Fibroblast of skin of right biceps (primary cell): ENCODE measurements at places on chromosomes 11 and 22.

GRCh38 chr22:38953577-38954413 lies 3.6 kb upstream of the APOBEC3A start:
- no peak for DNase-seq

DNA sequence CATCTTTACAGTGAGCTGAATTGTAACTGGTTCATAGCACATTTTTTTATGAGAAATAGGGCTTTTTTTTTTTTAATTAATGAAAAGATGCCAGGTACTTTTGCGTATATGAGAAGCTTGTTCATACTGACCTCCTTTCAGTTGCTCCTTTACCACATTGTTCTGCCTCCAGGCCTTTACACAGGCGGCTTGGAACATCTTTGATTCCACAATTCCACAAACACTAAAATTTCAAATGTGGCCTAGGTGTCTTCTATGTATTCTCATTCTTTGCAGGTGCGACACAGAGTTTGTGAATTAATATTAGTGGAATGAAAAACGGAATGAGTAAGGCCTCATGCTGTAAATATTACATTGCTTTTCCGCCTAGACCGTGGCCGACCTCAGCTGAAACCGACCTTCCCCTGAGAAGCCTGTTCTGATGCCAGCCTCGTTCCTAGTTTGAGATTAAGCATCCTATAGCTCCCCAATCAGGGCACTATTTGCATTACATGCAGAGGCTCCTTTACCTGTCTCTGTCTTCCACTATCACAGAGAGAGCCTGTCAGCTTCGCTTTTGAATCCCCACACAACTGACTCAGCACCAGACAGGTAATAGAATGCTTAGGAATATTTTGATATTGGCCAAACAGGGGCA lies 125.8 kb downstream of the LDLRAD3 start:
- no peak for DNase-seq

GRCh38 chr22:43168471-43169309 lies 17.3 kb downstream of the TSPO start:
- DNase-seq = peak; percentile 34

DNA sequence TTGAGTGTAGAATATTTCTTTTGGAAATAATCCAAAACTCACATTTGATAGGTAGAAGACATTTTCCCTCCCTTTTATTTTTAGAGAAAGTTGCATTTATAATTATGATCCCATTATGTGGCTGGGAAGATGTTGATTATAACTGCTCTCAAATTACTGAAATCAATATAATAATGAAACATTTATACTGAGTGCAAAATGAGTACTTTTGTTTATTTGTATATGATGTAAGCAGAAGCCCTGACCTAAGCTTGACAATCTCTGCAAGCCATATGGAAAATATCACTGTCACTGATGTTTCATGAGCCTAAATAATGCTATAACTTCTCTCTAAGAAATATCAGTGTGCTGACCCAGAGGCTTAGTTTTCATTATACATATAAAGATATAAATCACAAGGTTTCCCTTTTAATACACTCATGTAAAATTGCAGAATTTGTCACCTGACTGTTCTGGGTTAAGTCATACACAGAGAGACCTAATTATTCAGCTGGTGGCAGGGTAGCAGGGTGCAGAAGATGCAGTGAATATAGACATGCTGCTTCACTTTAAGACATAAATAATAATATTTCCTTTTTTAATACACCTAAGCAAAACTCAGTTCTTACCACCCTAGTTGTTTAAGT lies 99.2 kb downstream of the BBOX1 start:
- DNase-seq = no peak

- DNase-seq = peak; percentile 60
These were observed at the start of gene SLC1A2 for GRCh38 chr11:35419184-35419829. Gene SLC1A2 (minus strand): TSS chr11:35419558. CDS start chr11:35418966, 592 bp downstream.

DNA sequence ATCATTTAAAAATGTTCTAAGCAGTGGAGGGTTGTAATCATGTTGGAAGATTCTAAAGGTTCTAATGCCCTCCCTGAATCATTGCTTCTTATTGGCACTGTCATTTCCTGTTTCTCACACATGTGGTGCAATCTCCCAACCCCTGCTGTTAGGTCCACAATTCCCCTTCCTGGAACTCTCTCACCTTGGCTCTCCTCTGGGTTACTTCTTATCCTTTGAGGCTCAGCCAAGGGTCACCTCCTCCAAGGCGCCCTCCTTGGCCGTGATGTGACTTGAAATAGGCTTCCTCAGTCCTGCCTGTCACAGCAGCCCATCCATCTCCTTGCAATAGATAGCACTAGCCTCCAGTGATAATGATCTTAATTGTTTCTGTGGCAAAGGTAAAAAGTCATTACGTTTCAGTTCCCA lies 149.8 kb downstream of the TTC17 start:
- peak; percentile 72 for DNase-seq

DNA sequence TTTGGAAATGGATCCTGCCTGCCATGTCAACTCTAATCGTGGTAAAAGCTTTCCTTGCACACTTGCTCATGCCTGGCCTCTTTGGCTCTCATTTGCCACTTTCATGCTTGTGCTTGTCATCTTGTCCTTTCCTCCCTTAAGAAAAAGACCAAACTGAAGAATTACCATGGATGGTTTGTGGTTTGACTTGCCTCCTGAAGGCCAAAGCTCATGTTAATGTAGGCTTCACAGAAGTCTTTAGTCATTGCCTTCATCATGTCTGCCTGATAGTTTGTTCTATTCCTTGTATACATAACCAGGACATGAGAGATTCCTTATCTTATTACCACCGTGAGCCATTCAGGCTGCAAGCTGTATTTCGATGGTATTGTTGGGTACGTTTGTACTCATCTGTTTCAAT lies 17.3 kb downstream of the TEAD1 start:
- peak; percentile 57 for DNase-seq

DNA sequence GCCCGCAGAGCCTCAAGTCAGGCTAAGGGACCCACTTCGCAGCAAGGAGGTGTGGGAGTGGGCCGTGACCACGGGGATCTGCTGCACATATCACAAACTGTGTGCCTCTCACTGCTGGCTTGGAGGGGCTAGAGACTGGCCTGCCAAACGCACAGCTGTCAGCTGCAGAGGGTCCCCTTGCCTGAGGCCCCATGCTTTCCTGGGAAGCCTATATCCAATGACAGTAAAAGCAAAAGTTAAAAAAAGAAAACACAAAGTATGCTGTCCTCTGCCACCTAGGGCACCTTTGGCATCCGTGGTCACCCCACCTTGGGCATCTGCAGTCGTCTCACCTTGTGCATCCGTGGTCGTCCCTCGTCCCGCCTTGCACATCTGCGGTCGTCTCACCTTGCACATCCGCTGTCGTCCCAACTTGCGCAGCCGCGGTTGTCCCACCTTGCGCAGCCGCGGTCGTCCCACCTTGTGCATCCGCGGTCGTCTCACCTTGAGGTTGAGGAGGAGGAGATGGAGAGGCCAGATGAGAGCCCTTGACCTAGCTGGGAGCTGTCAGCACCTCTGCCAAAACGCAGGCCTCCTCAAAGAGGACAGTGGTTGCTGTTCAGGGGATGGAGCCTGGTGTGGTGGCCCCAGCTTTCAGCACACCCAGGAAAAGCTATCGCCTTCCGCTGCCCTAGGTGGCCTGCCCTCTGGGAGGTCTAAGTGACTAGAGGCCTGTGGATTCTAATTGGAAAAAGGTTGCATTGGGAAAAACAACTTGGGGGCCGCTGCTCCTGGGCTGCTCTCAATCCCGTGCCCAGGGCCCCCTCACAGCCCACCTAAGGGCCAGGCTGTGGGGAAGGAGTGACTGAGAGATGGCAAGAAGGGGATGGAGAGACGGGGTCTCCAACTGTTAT lies 90.5 kb downstream of the MYEOV start:
- DNase-seq = no peak

DNA sequence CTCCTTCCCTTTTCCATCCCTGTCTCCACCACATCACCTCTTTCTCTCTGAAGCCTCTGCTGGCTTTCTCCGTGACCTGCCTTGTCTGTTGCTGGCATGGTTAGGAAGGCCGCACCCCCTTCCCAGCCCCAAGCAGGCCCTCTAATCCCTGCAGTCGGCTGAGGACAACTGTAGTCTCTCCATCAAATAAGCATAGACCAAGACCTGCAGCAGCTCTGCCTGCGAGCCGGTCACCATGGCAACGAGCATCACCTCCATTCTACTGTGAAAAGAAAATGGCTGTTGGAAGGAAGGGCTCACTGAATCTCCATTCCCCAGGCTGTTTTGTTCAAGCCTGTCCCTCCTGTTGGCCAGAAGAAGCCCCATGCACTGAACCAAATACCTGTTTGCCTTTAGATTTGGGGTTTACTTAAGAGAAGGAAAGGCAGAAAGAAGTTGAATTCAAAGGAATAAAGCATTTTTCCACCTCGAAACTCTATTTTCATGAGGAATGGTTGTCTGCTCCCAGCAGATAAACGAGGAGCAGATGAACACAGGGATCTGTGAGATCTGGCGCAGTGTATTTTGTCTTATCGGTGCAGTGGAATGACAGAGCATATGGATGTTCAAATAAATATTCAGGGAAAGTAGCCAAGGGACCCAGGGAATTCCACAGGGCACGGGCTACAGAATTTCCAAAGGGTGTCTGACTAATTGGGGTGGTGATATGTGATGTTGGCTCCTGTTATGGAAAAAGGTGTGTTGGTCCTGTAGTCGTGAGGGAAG lies 113.1 kb upstream of the TTC12 start:
- DNase-seq = no peak

- no peak for DNase-seq
These were observed 134.0 kb upstream of the SYN3 start for GRCh38 chr22:33192156-33192555.

- no peak for DNase-seq
These were observed 17.0 kb upstream of the SORL1 start for GRCh38 chr11:121435132-121435531.

- DNase-seq = peak; percentile 36
These were observed 300.5 kb downstream of the MIAT start for GRCh38 chr22:26957897-26958296.

DNA sequence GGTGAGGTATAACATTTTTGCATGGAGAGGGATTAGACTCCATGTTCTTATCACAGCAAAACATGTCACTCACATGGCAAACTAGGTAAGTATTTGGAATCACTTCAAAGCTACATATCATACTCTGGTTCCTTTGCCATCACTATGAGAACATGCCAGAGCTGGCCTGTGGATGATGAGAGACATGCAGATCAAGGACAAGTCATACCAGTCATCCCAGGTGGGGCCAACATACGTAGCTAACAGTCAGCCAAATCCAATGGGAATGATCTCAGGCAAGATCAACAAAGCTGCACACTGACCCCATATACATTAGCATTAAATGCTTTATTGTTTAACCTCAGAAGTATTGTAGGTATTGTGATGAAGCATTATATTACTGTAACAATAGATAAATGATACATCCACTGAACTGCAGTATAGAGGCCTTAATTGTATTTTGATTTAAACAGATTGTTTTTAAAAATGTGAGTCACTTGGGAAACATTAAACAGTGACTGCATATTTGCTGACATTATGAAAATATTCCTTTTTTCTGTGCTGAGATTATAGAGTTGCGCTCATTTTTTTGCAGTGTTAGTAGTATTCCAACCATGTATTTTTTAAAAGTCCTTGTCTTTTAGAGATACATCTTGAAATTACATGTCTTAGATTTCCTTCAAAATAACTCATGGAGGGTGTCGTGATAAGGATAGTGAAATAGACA lies 37.3 kb upstream of the ARL14EP start:
- no peak for DNase-seq

- no peak for DNase-seq
These were observed 73.7 kb upstream of the TSPAN18 start for GRCh38 chr11:44652901-44653644.

GRCh38 chr11:78069465-78069864 lies 5.8 kb downstream of the THRSP start:
- DNase-seq = no peak

DNA sequence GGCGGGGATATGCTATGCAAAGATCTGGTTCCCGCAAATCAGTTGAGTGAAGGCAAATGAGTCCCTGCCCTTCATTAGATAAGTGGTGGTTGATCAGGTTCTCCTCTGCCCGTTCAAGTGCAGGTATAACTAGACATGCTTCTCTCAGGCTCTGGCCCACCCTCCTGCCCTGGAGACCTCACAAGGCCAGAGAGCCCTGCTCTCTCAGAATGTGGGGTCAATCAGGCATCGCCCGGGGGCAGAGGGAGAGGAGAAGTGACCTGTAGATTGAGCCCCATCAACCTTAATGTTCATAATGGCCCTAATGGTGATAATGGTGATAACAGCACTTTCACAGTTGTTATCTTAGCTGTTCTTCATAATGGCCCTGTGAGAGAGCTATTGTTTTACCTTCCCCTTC lies 224.3 kb downstream of the DSCAML1 start:
- no peak for DNase-seq

GRCh38 chr11:20668131-20668809 lies 1.1 kb upstream of the NELL1 start:
- DNase-seq = no peak

- DNase-seq = no peak
These were observed 419.4 kb downstream of the MN1 start for GRCh38 chr22:27381960-27382742.

- no peak for DNase-seq
These were observed 313.2 kb upstream of the B3GAT1 start for GRCh38 chr11:134725211-134725610.

DNA sequence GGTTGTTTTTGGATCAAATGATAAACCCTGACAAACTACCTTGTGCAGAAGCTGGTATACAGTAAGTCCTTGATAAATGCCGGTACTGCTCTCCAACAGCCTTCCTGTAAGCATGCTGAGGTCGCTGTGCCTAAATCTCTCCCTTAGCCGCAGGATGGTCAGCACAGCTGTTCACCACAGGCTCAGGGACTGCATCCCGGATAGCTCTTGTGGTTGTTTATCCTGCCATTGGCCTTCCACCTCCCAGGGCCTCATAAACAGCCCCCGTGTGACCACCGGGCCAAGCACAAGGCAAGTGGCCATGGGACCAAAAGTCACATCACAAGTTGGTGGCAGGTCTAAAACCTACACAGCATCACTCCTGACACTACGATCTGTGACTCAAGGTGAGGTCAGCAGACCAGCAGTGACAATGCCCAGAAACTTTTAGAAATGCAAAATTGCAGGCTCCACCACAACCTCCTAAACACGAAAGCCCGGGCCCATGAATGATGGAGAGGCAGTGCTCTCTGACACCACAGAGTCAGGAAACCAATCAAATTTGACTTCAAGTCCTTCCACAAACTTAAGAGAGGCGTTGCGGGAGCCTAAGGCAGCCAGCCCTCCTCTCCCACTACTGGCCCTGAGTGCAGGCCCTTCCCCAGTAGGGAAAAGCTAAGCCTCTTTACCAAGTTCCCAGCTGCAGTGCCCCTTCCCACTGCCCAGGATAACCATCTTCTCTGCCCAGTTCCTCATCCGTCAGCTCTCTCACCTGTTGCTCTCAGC lies 3.9 kb downstream of the SPATA19 start:
- DNase-seq = no peak

- DNase-seq = no peak
These were observed 83.4 kb upstream of the SHISAL1 start for GRCh38 chr22:44396021-44396726.

DNA sequence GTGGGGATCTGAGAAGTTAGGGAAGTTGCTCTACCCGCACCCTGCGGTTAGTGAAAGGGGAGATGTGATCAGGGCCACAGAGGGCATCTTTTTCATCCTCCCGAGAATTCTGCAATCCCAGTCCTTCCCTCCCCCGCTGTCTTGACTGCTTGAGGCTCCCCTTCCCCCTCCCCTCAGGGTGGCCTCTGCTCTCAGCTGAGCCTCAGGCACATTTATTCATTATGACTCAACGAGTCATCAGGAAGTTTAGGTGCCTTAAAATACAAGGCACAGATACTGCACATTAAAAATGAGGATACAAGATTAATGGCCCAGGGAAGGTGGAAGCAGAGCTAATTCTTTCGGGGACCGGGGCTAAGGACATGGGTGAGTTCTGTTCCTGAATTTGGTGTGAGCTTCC lies 104.0 kb downstream of the CACNA1I start:
- peak; percentile 63 for DNase-seq
